ENCODE measurements at places on chromosomes 2 and 18. TPM values are rescaled to one million over a fixed set of nuclear protein-coding genes. Genes with fewer than 3 reads are reported as not detected.

GRCh38 chr2:11861044-11861443, 114.6 kb downstream of the LPIN1 start:
- no peaks in the 10 kb centered on the region for H3K27me3 ChIP-seq
- peaks cover 56% of the 10 kb centered on the region for H3K4me1 ChIP-seq
- no peak overlapping the region for H3K4me3 ChIP-seq
- DNase-seq: no peak
- H3K36me3 ChIP-seq: no peaks in the 10 kb centered on the region

GRCh38 chr2:191030521-191031154, 16.7 kb upstream of the STAT1 start:
- H3K27ac ChIP-seq: no peak overlapping the region
- H3K4me3 ChIP-seq: no peak overlapping the region
- H3K27me3 ChIP-seq: no peaks in the 10 kb centered on the region
- DNase-seq: no peak

- no peaks in the 10 kb centered on the region for H3K27me3 ChIP-seq
- H3K27ac ChIP-seq: no peak overlapping the region
- H3K36me3 ChIP-seq: no peaks in the 10 kb centered on the region
- DNase-seq: no peak
- no peaks in the 10 kb centered on the region for H3K4me1 ChIP-seq
- H3K4me3 ChIP-seq: no peak overlapping the region
Observed at GRCh38 chr18:53219853-53220252, 879.9 kb downstream of the DCC start.

DNA sequence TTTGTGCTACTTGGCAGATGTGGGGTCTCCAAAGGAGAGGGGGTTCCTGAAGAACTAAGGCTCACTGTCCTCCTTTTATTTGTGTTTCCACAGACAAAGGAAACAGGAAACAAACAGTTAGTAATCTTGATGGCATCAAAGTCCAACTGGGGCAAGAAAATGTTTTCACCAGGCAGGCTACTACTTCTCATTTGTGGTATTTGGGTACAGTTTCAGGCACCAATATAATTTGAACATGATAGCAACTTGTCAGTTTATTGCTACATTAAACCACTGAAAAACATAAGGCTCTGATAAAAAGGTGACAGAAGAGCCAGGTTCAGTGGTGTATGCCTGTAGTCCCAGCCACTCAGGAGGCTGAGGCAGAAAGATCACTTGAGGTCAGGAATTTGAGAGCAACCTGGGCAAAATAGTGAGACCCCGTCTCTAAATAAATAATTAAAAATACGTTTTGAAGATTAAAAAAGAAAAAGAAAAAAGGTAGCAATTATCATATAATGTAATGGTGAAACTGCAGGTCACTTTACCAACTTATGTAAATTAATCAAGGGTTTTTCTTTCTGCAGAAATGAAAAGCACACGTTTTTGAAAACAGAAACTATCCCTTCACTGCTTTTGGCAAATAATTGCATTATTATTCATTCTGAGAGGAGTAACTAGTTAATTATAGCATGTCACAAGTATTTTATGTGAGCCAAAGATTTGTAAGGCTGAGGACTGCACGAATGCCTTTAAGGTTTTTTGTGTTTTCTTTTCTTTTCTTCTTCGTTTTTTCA, 157.5 kb upstream of the CAVIN2 start:
- H3K27ac ChIP-seq: peak overlapping the region; percentile 65
- peak; percentile 40 for DNase-seq
- no peaks in the 10 kb centered on the region for H3K36me3 ChIP-seq
- peaks cover 17% of the 10 kb centered on the region for H3K4me1 ChIP-seq

DNA sequence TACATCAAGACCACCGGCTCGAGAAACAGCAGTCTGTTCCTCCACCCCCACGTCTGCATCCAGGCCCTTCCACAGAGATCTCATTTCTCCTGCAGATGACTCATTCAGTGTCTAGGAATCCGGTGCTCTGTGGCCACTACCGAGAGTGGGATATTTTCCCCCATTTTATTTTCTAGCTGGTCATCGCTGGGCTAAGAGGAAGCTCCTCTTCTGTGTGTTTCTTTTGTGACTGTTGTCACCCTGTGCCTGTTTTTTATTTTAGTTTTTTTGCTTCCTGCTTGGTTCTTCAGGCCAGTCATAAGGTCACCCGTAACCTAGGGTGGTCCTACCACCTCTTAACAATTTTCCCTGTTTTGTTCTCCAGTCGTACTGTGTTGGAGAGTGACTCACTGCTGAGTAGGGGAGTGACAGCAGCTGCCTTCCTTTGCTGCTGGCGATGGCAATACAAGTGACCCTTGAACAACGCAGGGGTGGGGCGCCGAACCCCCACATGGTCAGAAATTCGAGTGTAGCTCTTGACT, 6.7 kb downstream of the RAMP1 start:
- no peaks in the 10 kb centered on the region for H3K36me3 ChIP-seq
- no peak for DNase-seq
- no peak overlapping the region for H3K4me3 ChIP-seq
- H3K27ac ChIP-seq: no peak overlapping the region

DNA sequence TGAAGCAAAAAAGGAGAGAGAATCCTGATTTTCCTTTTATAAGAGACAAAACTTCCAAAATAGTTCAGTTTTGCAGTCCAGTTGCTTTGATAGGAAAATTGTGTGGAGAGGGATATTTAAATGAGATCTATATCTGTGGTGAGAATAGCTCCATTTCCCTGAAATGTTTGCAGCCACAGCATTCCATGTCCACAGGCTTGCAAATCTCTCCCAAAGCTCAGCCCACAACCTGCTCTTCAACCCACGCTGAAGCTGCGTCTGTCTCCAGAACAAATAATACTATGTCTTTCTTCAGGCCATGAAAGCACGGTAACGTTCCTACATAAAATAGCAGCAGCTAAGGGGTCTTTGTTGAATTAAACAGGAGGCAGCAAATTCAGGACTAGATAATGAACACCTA, 31.8 kb downstream of the TMEM17 start:
- no peaks in the 10 kb centered on the region for H3K36me3 ChIP-seq
- H3K4me3 ChIP-seq: no peak overlapping the region

DNA sequence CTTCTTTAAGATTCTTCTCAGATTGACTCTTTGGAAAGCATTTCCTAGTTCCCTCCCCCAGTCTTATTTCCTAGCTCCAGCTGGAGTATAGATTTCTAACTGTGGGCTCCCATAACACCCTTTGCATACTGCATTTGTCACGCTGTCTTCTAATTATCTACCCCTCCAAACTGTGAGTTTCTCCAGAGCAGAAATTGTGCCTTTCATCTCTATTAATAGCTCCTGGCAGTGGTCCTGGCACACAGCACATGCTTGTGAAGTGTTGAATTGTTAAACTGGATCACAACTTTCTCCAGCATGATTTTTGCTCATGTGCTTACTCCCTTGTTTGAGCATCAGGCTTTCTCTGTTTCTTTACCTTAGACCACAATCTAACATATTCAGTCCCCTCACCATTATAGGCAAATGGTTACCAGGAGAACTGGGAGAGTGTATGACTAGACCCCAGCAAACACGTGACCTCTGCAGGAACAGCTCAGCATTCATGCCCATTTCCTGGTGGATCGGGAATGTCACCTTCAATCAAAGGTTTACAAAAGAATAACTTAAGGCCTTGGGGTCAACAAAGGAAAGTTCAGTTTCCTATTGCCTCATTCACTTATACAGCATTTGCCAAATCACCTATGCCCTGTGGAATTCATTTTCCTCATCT, 175.7 kb upstream of the TANK start:
- no peaks in the 10 kb centered on the region for H3K27me3 ChIP-seq
- no peak for DNase-seq
- no peak overlapping the region for H3K27ac ChIP-seq
- H3K4me3 ChIP-seq: no peak overlapping the region
- no peaks in the 10 kb centered on the region for H3K36me3 ChIP-seq
- H3K4me1 ChIP-seq: no peaks in the 10 kb centered on the region

DNA sequence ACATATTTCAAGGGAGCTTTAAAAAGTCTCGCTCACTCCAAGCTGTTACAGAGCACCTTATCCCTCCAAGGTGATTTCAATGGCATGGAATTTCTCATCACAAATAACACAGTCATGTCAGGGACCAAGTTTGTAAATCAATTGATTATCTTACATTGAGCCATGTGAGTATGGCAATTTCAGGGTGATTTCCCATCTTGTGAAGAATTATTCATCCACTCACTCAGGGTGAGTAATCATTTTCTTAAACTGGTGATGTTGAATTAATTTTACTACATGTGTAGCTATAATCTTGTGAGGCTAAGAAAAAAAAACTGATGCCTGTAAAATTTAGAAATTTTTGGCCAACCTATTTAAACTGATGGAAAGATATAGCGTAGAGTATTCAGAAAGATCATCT, 3.3 kb upstream of the ABCA12 start:
- no peaks in the 10 kb centered on the region for H3K36me3 ChIP-seq
- no peak for DNase-seq
- H3K4me3 ChIP-seq: no peak overlapping the region
- H3K4me1 ChIP-seq: peaks cover 17% of the 10 kb centered on the region

DNA sequence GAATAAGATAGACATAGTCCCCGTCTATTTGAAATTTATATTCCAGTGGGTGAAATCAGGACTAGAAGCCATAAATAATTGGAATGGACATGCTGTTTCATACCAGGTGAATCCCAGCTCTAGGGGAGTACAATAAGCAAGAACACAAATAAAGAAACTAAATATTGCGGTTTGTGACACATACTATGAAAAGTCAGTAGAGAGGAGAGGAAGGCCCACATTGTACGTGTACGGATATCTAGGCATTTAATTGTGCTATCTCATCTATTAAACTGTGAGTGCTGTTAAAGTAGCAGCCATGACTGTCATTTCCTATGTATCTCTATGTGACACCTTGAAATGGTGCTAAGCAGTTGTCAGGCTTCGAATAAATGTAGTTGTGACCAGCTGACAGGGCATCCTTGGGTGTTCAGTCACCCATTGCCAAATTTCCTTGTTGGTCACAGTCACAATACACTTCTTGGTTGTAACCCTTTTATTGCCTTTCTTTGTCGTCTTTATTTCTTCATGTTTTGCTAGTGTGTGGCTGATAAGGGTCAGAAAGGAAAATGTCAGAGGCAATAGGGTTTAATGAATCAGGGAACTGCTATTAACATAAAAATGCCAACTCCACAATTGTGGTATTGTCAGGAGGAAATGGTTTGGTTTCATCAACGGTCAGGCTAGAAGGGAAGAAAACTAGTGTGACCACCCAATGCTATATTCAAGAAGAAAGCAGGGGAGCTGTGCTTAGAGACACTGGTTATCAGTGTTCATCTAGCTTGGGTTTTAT, 31.5 kb downstream of the CPO start:
- no peaks in the 10 kb centered on the region for H3K4me1 ChIP-seq
- no peaks in the 10 kb centered on the region for H3K27me3 ChIP-seq
- H3K27ac ChIP-seq: no peak overlapping the region
- H3K4me3 ChIP-seq: no peak overlapping the region

- H3K27ac ChIP-seq: no peak overlapping the region
- H3K4me1 ChIP-seq: peaks cover 5% of the 10 kb centered on the region
- no peaks in the 10 kb centered on the region for H3K27me3 ChIP-seq
- H3K4me3 ChIP-seq: no peak overlapping the region
Observed at GRCh38 chr18:58015065-58015780, 28.8 kb upstream of the NEDD4L start.

GRCh38 chr2:32721376-32721775, 93.5 kb downstream of the TTC27 start:
- H3K27ac ChIP-seq: no peak overlapping the region
- no peaks in the 10 kb centered on the region for H3K4me1 ChIP-seq
- DNase-seq: no peak
- no peak overlapping the region for H3K4me3 ChIP-seq
- no peaks in the 10 kb centered on the region for H3K27me3 ChIP-seq

LYG2 gene
- not detected for total RNA-seq

SPAST gene
- 13.9 TPM for total RNA-seq

NAT8 gene
- total RNA-seq: not detected

KRTCAP3 gene
- 2.2 TPM for total RNA-seq

ORC2 gene
- total RNA-seq: 33.1 TPM

GPR39 gene
- 0.23 TPM for total RNA-seq

GALNT3 gene
- total RNA-seq: 1.0 TPM

KATNAL2 gene
- total RNA-seq: 2.1 TPM

TRIM54 gene
- total RNA-seq: not detected
